Pons (tissue), 1 donor: ENCODE measurements at places on chromosomes 1 and 21.

DNA sequence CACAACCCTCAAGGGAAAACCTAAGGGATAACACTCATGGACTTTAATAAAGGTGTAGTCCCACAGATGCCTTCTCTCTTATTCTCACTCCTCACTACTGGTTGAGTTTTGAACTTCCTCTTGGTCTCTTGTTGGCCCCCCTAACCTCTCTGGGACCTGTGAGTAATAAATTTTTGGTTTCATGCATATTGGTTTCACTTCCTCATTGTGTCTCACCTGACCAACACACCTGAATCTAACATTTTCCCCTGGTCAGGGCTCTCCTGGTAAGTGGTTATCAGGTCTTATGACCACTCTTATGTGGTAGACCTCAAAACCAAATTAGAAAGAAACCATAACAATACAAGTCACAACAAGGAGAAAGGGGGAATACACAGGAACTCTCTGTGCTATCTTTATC lies 60.5 kb upstream of the PRMT6 start:
- DNase-seq, result no peak

DNA sequence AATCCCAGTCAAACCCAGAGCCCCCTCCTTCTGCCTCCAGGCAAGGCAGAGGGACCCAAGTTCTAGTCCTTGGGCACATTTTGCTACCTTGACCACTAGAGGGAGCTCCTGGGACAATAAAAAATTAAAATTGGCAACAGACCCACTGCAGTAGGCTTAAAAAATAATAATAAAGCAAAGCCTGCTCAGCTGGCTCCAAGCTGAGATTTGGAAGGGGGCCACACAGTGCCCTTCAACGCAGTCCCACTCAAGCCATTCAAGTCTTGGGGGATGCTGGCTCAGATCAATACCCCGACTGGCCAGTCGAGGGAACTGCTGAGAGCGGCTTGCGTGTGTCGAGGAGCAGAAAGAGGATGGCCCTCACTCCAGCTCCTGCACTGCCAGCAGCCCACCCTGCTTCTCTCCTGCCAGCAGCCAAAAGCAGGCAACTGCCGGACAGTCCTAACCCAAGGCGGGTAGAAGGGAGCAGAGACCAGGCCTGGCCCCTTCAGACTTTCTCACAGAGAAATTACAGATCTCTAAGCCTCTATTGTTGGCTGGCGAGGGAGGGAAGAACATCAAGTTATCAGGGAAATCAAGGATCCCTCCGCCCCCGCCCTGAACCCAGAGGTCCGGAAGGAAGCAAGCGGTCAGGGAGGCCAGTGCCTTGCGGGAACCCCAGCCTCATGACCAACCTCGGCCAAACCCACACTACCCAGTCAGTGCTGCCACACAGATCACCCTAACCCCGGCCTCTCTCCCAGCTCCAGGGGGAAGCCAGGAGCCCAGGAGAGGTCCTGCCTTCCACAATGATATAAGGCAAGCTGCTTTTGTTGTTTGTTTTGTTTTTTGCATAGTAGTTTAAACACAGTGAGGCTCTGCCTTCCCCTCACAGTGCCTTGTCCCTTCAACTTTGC lies 4.9 kb upstream of the ALDH4A1 start:
- DNase-seq, result peak; percentile 80

DNA sequence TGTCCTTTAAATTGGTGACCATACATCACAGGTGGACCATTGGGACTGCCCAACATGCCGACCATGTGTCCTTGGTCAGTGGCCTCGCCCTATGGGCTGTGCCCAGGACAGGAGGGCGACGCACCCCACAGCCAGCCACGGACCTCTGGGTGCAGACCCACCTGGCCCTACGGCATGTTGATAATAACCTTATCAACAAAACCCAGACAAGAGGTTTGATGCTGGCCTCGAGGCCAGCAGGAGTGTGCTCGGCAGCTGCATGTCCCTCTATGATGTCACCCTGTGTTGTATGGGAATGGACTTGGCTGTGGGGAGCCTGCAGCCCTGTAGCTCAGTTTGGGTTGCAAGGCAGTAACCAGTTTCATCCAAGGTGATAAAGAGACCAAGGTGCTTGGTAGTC lies 32.1 kb downstream of the SLC37A1 start:
- no peak for DNase-seq

DNA sequence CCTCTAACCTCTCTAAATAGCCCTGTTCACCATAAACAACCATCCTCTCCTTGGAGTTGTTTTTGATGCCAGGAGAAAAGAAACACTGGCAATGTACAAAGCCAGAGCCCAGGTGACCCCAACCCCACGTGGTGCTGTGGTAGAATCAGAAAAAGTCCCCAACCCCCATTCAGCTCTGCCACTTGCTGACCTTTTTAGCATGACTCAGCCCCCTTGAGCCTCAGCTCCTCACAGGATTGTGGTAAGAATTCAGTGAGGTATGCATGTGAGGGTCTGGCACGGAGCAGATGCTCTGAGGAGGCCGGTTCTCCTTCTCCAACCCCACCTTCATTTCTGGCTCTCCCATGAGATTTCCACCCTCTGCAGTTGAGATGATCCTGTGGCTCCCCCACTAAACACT lies 11.1 kb upstream of the CHI3L1 start:
- DNase-seq, result no peak

GRCh38 chr1:30868833-30869435 lies 39.6 kb downstream of the SDC3 start:
- no peak for DNase-seq
